ENCODE measurements at places on chromosomes 16 and 17.

DNA sequence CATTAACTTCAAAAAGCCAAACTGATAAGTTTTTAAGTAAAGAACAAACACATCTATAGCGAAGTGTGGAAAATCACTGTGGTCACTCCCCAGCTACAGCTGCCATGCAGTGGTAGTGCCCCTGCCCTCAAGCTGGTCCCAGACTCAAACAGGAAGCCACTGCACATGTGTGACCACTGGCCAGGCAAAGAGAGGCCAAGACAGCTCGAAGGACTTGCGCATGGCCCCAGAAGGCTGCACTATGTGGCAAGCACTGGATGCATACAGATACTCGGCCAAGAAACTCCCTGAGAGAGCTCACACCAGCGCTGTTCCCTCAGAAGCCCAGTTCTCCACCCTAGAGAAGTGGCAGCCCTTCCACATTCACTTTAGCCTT lies 82.4 kb downstream of the ANKRD11 start:
- no peak for DNase-seq

GRCh38 chr17:62319846-62320245 lies 60.5 kb upstream of the EFCAB3 start:
- no peak for DNase-seq

DNA sequence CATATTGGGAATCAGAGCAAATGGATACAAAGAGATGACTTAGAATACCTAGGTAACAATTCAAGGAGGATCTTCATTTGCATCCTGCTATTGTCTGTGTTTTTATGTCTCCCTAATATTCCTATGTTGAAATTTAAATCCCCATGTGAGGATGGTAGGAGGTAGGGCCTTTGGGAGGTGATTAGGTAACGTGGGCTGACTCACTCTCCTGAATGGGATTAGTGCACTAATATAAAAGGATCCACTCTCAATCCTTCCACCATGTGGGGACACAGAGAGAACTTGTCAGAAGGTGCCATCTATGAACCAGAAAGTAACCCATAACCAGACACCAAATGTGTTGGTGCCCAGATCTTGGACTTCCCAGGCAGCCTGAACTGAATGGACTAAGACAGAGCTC lies 83.4 kb downstream of the CDH8 start:
- DNase-seq = no peak

DNA sequence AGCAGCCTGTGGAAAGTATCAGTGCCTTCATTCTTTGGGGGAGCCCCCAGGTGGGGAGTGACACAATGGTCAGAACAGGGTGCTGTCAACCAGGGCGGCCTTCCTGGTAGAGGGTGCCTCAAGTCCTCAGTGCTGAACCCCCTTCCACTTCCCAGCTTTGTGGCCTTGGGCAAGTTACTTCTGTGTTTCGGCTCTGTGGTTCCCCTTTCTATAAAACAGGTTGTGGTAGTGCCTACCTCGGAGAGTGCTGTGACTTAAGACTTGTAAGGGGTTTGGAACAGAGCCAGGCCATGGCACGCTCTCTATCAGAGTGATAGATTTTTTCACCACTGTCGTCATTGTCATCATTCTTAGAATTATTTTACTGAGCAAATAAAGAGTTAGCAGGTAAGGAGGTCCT lies 141.1 kb downstream of the CCDC182 start:
- no peak for DNase-seq

- DNase-seq = no peak
Measured at GRCh38 chr17:6072157-6072556, 2.0 kb downstream of the WSCD1 start.

DNA sequence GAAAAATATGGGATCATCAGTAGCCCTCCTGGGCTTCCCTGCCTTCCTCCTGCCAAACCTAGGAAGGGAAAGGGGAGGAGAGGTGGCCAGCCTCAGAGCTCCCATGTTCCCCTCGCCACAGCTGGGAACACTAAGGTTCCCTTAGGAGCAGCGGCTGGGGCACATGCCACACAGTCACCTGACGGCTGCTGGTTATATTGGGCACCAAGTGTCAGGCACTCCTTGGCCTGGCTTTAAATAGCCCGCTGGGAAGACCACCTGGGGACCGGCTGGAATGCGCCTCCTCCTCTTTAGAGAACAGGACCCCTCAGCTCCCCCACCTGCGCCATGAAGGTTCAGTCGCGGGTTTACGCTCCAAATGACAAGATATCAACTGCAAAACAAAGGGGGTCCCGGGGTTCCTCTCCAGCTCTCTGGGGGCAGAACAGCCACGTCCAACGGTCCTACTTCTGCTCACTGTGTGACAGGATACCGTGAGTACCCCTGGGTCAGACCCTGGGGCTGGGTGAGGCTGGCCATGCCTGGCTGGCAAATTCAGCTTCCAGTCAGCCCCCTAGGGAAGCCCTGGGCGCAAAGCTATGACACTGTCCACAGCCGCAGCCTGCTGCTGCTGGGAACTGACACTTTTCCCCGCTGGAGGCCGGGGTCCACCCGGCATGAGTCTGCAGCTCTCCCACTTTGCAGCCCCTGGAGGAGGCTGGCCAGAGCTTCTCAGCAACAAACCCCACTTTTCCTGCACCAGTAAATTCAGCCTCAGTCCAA lies 3.3 kb downstream of the SMIM5 start:
- DNase-seq = no peak

DNA sequence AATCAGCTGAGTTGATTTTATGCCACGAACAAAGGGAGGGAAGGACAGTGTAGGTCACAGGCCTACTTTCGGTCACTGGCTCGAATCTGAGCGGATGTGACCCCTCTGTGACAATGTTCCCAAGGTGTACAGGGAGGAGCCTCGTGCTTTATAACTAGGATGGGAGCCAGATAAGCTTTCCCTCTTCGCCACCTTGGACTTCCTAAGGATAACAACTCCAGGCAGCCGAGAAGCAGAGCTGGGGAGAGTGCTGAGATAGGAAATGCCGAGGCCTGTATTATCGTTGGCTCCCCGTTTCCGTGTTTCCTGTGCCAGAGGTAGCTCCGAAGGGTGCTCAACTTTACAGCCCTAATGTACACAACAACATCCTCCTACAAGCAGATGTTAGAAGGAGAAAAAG lies 217.8 kb upstream of the IRX3 start:
- peak; percentile 88 for DNase-seq

DNA sequence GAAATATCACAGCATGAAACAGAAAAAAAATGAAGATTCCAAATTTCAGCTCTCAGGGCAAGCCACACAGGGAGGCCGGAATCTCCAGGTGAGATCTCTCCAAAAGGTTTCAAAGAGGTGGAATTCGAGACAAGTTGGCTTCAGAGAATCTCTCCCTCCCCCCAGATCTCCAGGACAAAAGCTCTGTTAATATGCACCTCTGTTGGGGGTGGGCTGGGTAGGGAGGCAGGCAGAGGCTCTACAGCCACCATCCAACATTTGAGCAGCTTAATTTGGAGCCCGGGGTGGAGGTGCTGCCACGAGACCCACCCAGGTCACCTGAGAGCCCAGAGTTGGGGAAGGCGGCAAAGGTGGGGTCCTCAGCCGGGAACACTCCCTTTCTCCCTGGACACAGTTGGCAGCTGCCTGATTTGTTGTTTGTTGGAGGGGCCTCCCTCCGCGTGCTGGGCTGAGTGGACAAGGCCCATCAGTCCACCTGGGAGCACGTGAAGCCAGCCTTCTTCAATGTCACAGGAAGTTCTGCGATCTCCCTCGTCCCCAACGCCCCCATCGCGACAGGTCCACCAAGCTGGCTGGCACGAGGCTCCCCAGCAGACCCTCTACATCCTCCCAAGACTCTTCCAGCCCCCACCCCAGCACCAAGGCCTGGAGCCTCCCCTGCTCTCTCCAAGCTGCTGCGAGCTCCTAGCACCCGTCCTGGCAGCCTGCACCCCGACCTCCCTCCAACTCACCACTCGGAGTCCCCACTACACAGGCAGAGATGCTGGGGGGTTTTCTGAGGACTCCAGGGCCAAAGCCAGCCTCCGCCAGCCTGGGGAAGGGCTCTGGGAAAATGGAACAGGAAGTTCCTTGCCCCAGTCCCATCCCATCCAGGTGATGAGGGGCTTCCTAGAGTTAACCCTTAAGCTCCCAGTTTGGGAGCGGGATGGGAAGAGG lies at the start of gene ZSCAN10:
ZSCAN10 (minus strand) TSS at position 836 of the 936 bp plus-strand sequence. CDS start 6,357 bp downstream, outside the sequence.
- no peak for DNase-seq
